ENCODE measurements at places on chromosomes 2 and 18. TPM values are rescaled to one million over a fixed set of nuclear protein-coding genes. Genes with fewer than 3 reads are reported as not detected.

DNA sequence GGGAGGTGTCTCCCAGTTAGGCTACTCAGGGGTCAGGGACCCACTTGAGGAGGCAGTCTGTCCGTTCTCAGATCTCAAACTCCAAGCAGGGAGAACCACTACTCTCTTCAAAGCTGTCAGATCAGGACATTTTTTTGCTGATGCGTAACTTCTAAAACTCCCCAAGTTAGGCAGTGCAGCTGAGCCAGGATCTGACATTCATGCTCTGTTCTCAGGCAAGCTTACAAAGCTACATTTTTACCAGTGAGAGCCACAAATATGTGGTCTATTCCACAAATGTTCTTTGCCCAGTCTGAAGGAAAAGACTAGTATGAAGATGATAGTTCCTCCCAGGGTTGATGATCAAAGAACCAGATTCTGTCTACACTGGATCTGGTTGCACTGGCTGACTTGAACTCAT lies 184.1 kb downstream of the MTCL1 start:
- DNase-seq, result no peak

GRCh38 chr18:75216911-75217689 lies 6.5 kb downstream of the TSHZ1 start:
- no peak for DNase-seq

GRCh38 chr2:24920098-24920808 lies at the start of gene ADCY3:
Gene ADCY3, minus strand, starts transcription at chr2:24920237. Its CDS starts 1,250 bp downstream, at chr2:24918987.
- no peak for DNase-seq

GRCh38 chr2:173442542-173442941 lies 87.9 kb downstream of the CDCA7 start:
- no peak for DNase-seq

DNA sequence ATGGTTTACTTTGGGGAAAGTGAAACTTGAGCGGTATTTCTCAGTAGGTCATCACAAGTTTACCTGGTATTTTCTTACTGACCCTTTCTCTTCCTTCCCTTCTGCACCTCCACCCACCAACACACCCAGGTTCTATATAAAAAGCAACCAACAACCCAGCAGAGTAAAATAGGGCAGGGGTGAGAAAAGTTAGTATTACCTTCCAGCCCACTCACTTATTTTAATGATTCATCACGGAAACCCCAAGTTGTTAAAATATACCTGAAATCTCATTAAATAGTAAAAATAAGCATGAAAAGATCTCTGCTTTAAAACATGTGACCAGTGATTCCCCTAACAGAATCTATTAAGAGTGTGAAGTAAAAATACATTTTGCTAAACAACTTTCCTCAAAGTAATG lies 306.1 kb downstream of the ZEB2 start:
- DNase-seq, result no peak

DNA sequence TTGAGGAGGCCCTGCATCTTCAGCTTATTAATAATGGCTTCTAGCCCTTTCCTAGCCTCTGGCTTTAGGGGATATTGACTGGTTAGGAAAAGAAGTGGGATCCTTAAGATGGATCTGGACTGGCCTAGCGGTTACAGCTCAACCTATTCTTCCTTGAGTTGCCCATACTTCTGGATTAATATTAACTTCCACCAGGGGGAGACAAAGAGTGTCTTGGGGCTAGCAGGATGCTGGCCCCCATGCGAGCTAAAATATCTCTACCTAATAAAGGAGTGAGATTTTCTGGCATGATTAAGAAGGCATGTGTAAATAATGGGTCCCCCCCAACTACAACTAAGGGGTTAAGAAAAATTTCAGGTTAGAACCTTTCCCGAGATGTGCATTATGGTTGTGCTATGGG lies 23.2 kb upstream of the PLA2R1 start:
- DNase-seq, result no peak

DNA sequence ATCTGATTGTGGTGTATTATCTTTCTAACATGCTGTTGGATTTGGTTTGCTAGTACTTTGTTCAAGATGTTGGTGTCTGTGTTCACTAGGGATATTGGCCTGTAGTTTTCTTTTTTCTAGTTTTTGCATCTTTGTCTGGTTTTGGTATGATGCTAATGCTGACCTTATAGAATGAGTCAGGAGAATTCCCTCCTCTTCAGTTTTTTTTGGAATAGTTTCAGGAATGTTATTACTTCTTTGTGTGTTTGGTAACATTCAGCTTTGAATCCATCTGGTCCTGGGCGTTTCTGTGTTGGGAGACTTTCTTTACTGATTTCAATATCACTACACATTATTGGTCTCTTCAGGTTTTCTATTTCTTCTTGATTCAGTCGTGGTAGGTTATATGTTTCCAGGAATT lies 124.2 kb upstream of the EPB41L5 start:
- DNase-seq, result no peak

DNA sequence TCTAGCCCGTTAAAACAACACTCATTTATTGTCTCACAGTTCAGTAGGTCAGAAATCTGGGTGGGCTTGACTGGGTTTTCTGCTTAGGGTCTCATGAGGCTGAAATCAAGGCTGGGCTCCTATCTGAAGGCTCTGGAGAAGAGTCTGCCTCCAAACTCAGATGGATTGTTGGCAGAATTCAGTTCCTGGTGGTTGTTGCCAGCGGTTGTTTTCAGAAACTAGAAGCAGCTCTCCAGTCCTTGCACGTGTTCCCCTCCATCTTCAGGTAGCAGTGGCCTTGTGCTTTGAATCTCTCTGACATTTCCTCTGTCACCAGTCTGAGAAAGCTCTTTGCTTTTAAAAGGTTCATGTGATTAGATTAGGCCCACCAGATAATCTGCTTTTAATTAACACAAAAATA lies 20.1 kb upstream of the FN1 start:
- DNase-seq, result no peak

DNA sequence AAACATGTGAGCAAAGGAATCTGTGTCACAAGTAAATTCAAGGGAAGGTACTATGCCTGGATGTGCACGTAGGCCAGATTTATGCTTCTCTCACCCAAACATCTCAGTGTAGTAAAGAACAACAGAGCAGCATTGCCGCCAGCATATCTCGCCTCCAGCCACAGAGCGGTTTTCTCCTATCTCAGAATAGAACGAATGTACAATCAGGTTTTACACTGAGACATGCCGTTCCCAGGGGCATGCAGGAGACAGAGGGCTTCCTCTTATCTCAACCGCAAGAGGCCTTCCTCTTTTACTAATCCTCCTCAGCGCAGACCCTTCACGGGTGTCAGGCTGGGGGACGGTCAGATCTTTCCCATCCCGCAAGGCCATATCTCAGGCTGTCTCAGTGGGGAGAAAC lies 175.3 kb downstream of the RPIA start:
- no peak for DNase-seq

GRCh38 chr2:145314119-145314633 lies 794.3 kb upstream of the ZEB2 start:
- no peak for DNase-seq

DNA sequence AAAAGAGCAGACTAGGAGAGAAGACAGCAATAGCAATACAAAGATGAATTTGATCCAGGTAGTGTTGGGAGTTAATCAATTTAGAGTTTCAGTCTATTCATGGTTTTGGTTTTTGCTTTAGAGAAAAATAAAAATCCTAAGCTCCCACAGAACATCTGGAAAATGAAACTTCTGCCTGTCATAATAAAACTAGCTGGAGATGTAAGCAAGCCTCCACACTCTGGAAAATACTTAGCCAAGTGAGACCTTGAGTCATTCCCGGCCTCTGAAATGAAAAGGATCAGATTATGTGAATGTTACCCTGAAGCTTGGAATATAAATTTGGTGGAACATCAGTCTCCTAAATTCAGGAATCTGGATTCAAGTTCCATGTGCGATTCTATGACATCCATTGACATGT lies 485.6 kb upstream of the SPRED2 start:
- DNase-seq, result no peak

The CLEC4F gene
- not detected for total RNA-seq

The ARID5A gene
- 26.2 TPM for total RNA-seq

The DYNC2LI1 gene
- 24.3 TPM for total RNA-seq

The CRACDL gene
- total RNA-seq, result 5.7 TPM

The CHPF gene
- total RNA-seq, result 33.4 TPM

The D2HGDH gene
- 31.2 TPM for total RNA-seq

The RBBP8 gene
- 47.2 TPM for total RNA-seq
